Left cardiac atrium (tissue), 4 donors: ENCODE measurements at places on chromosomes 11 and 22. TPM values are rescaled to one million over a fixed set of nuclear protein-coding genes. Genes with fewer than 3 reads are reported as not detected.

The FBXO3 gene
- 30.5 TPM for total RNA-seq

The NEFH gene
- total RNA-seq, result 0.41 TPM

The BAD gene
- total RNA-seq, result 96.3 TPM

GRCh38 chr22:35754761-35755160 lies 37.1 kb downstream of the APOL5 start:
- DNase-seq, result no peak

The NNMT gene
- total RNA-seq, result 298 TPM

DNA sequence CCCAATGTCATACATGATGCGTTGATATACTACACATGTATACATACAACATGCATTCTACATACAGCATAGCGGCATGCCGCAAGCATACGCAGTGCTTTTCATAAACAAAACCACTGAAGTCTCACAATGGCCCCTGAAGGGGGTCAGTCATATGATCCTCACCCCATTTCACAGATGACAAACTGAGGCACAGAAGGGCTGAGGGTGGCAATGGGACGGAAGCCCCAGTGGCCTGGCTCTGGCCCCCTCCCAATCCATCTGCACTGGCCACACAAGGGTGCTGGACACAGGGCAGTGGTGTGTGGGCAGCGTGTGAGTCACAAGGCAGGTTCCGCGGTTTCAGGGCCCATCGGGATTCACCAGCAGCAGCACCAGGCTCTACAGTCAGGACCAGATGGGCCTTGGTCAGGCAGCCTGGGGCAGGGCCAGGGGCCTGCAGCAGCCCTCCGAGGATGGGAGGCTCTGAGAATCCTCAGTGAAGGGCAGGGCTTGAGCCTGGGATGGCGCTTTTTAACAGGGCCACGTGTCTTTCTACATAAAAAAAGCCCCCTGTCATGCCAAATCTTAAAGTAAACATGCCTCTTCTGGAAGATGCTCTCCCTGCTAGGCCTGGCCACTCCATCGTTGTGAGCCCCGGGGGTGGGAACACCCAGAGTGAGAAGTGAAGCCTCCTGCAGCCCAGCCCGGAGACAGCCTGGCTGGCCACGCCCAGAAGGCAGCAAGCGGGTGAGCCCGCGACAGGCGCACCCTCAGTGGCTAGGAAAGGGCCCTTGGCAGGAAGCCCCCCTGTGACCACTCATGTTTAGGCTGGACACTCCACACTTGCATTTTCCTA lies 206.5 kb downstream of the CTTN start:
- no peak for DNase-seq

The CASP4 gene
- total RNA-seq, result 28.4 TPM

The KCTD14 gene
- total RNA-seq, result 1.3 TPM

GRCh38 chr11:37076866-37077265 lies 478.8 kb upstream of the RAG2 start:
- no peak for DNase-seq

DNA sequence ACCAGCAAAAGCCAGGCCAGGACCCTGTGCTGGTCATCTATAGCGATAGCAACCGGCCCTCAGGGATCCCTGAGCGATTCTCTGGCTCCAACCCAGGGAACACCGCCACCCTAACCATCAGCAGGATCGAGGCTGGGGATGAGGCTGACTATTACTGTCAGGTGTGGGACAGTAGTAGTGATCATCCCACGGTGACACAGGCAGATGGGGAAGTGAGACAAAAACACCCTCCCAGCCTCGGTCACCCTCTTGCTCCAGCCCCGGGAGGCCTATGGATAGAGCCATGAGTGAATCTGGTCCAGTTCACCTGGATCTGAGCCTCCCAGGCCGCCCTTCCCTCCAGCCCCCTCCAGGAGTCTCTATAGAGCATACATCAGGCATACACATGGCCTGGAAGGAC lies 115.2 kb upstream of the IGLL5 start:
- no peak for DNase-seq

The SMIM35 gene
- total RNA-seq, result not detected

GRCh38 chr22:21712751-21713427 lies 22.7 kb downstream of the YPEL1 start:
- peak; percentile 66 for DNase-seq

The MUC5AC gene
- not detected for total RNA-seq

The CLDN5 gene
- total RNA-seq, result 23.3 TPM
